Endodermal cell (in vitro differentiated cells): ENCODE measurements at places on chromosomes 11 and 22.

DNA sequence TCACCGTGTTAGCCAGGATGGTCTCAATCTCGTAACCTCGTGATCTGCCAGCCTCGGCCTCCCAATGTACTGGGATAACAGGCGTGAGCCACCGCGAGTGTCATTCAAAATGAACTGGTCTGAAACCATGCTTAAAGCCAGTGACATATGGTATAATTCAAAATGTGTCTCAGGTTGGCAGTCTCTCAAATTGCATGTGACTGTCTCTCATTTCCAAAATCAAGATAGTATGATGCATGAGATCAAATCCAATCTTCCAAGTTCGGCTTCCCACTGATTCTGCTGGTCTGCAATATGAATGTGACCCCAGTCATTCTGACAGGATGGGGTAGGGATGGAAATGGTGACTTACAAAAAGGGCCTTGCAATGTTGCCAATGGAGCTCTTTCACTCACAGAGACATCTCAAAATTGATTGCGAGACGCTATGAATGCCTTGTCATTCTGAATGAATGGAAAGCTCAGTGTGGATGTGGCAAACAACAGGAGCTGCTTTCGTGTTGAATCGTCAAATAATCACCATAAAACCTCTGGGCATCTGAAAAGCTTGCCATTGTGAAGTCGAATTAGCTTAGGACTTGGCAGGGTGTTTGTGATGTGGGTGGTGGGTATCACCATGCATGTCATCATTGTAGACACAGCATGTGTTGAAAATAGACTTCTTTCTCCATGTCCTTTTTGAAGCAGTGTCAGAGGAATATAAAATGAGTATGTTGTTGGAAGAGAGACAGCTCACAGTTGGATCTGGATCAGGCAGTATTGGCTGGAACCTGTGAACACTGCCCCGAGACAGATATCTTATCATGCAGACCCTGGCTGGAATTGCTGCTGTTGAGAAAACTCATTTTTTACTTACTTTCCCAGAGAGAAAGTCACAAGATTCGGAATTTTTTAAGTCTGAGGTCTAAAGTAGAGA, 12.2 kb downstream of the SLN start:
- H3K4me1 ChIP-seq, result no peaks in the 10 kb centered on the region
- peaks cover 27% of the 10 kb centered on the region for H3K27me3 ChIP-seq
- H3K27ac ChIP-seq, result no peak overlapping the region
- DNase-seq, result no peak

DNA sequence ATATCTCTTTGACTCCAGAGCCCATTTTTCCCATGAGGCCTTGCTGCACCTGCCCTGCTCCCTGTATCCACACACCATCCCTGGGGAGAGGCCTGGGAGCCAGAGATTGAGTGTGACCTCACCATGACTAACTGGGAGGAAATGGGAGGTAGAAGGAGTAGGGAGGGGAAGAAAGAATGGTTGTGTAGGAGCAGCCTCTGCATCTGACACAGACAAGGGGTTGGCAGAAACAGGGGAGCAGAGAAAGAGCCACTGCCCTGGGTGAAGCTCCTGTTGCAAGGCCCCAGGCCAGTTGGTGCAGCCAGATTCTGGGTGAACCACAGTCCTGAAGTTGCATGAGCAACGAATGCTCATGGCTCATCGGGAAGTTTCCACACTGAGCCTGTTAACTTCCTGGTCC, 32.4 kb downstream of the POU2F3 start:
- no peaks in the 10 kb centered on the region for H3K4me1 ChIP-seq
- DNase-seq, result no peak
- H3K4me3 ChIP-seq, result no peak overlapping the region
- H3K36me3 ChIP-seq, result no peaks in the 10 kb centered on the region
- H3K27me3 ChIP-seq, result peaks cover 8% of the 10 kb centered on the region

DNA sequence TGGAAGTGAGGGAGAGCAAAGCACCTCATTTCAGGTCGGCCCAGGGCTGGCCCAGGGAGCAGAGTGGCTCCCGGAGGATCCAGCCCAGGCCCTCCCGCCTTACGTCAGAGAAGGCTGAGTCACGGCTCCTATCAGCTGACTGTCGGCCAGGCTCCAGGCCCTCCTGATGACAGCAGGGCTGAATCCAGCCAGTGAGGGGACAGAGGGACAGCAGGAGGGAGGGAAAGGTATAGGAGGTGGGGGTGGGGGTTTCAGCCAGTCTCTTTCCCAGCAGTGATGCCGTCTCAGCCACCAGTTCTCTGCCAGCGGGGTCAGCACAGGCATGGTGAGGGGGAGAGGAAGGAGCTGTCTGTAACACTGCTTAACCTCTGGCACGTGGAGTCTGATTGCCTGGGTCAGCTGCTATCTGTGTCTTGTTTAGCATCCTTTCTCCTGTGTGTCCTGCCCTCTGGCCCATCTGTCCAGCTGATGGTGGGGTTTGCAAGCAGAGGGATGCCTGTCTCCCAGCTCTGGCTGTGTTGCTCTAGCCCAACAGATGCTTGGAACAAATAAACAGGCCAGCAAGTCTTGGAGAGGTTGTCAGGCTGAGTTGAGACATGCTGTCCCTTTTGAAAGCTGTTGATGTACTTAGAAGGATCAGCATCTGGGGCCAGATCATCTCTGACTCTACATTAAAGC, 74.0 kb downstream of the ADAMTS15 start:
- H3K27me3 ChIP-seq, result no peaks in the 10 kb centered on the region
- peak; percentile 95 for DNase-seq
- H3K4me1 ChIP-seq, result no peaks in the 10 kb centered on the region
- no peaks in the 10 kb centered on the region for H3K36me3 ChIP-seq
- no peak overlapping the region for H3K27ac ChIP-seq

GRCh38 chr11:70070706-70071105, 7.4 kb upstream of the ANO1 start:
- peaks cover 58% of the 10 kb centered on the region for H3K27me3 ChIP-seq
- H3K4me1 ChIP-seq, result peaks cover 6% of the 10 kb centered on the region
- H3K27ac ChIP-seq, result no peak overlapping the region
- no peaks in the 10 kb centered on the region for H3K36me3 ChIP-seq
- H3K4me3 ChIP-seq, result no peak overlapping the region

GRCh38 chr11:121318848-121319834, 26.6 kb downstream of the SC5D start:
- no peaks in the 10 kb centered on the region for H3K36me3 ChIP-seq
- DNase-seq, result peak; percentile 67
- peak overlapping the region; percentile 73 for H3K27ac ChIP-seq
- H3K4me1 ChIP-seq, result peaks cover 5% of the 10 kb centered on the region
- no peak overlapping the region for H3K4me3 ChIP-seq
- no peaks in the 10 kb centered on the region for H3K27me3 ChIP-seq

DNA sequence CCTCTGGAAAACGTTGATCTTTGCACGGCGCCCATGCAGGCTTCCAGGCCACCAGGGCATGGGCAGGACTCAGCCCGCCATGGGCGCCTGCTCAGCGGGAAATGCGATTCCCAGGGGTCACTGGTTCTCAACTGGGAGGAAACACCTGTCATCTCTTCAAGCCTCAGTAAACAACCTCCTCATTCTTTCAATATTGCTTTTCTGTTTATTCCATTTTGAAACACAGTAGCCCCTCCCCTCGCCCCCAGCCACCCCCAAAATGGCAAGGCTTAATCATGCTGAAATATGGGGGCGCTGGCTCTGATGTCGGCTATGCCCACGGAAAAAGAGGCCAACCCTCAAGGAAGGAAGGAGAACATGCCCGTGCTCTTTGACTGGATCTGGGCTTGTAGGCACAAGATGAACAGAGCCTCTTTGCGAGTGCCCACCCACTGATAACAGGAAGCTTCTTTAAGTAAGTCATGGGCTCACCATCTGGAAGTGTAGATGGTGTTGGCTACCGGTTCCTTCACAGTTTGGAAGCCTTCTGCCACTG, 594 bp upstream of the POU2AF1 start:
- H3K36me3 ChIP-seq, result no peaks in the 10 kb centered on the region
- DNase-seq, result no peak
- no peaks in the 10 kb centered on the region for H3K4me1 ChIP-seq
- H3K27ac ChIP-seq, result no peak overlapping the region

DNA sequence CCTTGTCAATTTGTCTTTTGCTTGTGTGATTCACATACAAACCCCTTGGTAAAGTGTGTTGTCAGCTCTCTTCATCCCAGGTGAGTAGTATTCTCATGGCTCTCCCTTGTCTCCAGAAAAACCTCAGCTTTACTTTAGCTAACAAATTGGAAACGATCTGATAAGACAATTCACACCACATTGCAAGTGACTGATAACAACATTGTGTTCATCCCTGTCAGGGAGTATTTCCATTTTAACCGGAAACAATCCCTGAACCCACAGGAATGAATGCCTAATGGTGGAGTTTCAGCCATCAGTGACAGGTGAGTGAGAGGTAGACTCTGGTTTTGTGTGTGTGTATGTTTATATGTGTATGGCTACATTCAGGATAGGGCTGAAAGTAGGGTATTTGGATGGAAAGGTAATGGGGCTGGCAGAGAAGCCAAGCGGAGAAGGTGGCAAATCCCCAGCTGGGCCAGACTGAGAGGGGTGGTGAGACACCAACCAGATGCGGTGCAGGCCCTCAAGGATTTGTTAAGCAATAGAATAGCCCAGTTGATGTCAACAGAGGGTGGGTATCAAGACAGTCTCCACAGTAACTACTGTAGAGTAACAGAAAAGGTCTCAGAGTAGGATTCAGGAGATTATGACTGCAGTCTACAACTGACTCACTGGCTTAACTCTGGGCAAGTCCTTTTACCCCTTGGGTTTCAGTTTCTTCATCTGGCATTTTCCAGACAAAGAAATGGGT, 7.6 kb downstream of the LRRC51 start:
- peaks cover 28% of the 10 kb centered on the region for H3K4me1 ChIP-seq
- DNase-seq, result peak; percentile 64
- peaks cover 10% of the 10 kb centered on the region for H3K36me3 ChIP-seq
- H3K27ac ChIP-seq, result no peak overlapping the region

- no peak for DNase-seq
- H3K27me3 ChIP-seq, result peaks cover 20% of the 10 kb centered on the region
- H3K4me3 ChIP-seq, result no peak overlapping the region
Measured at GRCh38 chr11:133524488-133524887, 7.8 kb downstream of the OPCML start.

GRCh38 chr11:10762913-10763421, 11.9 kb downstream of the CTR9 start:
- no peak for DNase-seq
- H3K36me3 ChIP-seq, result peaks cover 60% of the 10 kb centered on the region
- H3K27ac ChIP-seq, result no peak overlapping the region
